ENCODE measurements at places on chromosomes 3 and 15. TPM values are rescaled to one million over a fixed set of nuclear protein-coding genes. Genes with fewer than 3 reads are reported as not detected.

Gene TUSC2
- 40.7 TPM for total RNA-seq

Gene RETNLB
- total RNA-seq = not detected

Gene NPAP1
- total RNA-seq = not detected

Gene IGF2BP2
- total RNA-seq = 12.8 TPM

Gene C3orf62
- 2.1 TPM for total RNA-seq

Gene TBL1XR1
- 20.8 TPM for total RNA-seq

Gene DNAJC17
- 24.0 TPM for total RNA-seq

Gene CYFIP1
- total RNA-seq = 89.0 TPM

Gene HRG
- total RNA-seq = not detected

Gene SRGAP3
- total RNA-seq = 0.79 TPM

Gene RNU5B-1
- not detected for total RNA-seq

Gene RAD18
- total RNA-seq = 15.6 TPM

Gene CCK
- total RNA-seq = 2.7 TPM

Gene AGBL1
- total RNA-seq = not detected

Gene ALPK3
- 0.14 TPM for total RNA-seq

Gene PSTPIP1
- total RNA-seq = not detected

Gene ABHD17C
- total RNA-seq = 30.4 TPM

Gene TGM5
- not detected for total RNA-seq

Gene STARD9
- 2.1 TPM for total RNA-seq

Gene GABRR3
- not detected for total RNA-seq

Gene DNASE1L3
- not detected for total RNA-seq

Gene SIDT1
- 0.63 TPM for total RNA-seq

Gene PTH1R
- 1.8 TPM for total RNA-seq

Gene MEX3B
- 4.2 TPM for total RNA-seq

Gene ARHGEF26
- total RNA-seq = 9.1 TPM

Gene BFSP2
- total RNA-seq = not detected
